ENCODE measurements at places on chromosomes 1 and 21.
A peak's percentile ranks its signal among the peaks of the same experiment; 100 is the strongest.

DNA sequence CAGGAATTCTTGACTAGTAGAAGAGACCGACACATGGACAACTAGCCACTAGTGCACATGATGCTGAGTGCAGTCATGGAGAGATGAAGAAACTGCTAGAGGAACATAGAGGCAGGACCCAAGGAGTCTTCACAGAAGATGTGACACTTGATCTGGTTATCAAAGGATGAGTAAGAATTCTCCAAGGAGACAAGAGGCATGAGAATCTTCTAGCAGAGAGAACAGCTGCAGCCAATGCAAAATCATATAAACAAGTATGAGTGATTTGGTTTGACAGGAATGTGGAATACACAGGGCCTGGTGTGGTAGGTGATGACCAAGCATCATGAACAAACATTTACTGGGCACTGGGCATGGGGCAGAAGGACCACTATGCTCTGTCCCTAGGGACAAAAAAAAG, 140.9 kb upstream of the CTTNBP2NL start:
- DNase-seq: peak; percentile 49

- DNase-seq: peak; percentile 97
Measured at GRCh38 chr1:1360506-1361169, 2.3 kb upstream of the MXRA8 start.

- peak; percentile 59 for DNase-seq
Measured at GRCh38 chr1:39086386-39086785, 60.2 kb downstream of the NDUFS5 start.

GRCh38 chr1:25804964-25805862, 5.2 kb downstream of the SELENON start:
- DNase-seq: no peak

DNA sequence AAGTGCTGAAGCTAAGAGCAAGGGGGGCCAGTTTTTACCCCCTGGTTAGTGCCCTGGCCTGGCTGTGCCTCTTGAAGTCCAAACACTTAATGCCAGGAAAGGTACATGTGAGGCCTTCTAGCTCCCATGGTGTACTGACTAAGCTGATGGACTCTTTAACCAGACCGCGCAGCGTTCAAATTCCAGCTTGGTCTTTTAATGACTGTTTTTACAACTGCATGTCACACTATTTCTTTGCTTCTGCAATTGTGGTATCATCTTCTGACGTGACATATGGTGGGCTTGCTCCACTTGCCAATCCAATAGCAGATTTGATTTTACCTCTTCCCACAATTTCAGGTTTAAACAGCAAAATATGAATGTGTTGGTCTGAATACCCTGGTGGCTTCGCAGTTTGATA, 197.3 kb downstream of the HUNK start:
- DNase-seq: no peak

DNA sequence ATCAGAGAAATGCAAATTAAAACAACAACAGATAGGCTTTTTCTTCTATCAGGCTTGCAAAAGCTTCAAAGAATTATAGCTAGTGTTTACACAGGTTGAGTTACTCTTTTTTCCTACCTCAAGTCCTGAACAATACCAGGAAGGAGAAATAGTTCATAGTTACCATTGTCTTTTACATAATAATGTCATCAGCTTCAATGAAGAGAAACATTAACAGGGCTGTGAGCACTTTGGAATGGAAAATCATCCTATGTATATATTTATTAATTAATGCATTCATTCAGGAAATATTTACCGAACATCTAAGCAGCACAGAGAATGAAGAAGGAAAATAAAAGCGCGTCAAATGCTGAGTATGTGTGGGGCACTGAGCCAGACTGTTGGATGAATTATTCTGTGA, 197.3 kb downstream of the ZBTB18 start:
- DNase-seq: no peak

GRCh38 chr1:159005161-159005560, 4.5 kb upstream of the IFI16 start:
- DNase-seq: no peak

- DNase-seq: no peak
Measured at GRCh38 chr1:9586147-9586766, 2.5 kb upstream of the TMEM201 start.

- DNase-seq: peak; percentile 71
Measured at GRCh38 chr1:186465946-186466345, 5.0 kb upstream of the PDC start.

GRCh38 chr1:7783826-7784491, at the start of gene PER3:
Gene PER3, plus strand, starts transcription at chr1:7784291. Its CDS starts 587 bp downstream, at chr1:7784878.
- DNase-seq: peak; percentile 96

DNA sequence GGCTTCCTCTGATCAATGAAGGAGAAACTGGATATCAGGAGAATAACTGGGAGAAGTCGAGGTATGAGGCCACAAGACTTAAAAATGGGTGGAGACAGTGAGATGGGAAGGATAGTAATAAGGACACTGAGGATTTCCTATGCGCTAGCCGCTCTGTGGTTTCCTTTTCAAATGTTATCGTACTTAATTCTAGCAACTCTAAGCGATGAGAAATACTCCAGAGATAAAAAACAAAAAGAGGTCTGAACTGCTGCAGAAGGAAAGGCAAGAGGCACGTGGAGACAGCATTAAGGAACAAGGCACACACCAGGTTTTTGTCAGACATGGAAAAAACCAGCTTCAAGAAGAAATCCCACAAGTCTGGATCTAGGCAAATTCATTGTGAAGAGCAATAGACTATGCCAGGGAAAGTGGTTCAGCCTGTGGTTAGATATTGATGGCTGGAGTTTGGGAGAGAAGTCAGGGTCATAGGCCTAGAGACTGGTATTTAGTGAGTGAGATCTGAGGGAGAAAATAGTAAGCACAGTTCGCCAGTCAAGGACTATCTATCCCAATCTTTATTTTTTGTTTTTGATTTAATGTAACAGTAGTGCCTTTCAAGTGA, 5.3 kb downstream of the CLCA2 start:
- DNase-seq: no peak

DNA sequence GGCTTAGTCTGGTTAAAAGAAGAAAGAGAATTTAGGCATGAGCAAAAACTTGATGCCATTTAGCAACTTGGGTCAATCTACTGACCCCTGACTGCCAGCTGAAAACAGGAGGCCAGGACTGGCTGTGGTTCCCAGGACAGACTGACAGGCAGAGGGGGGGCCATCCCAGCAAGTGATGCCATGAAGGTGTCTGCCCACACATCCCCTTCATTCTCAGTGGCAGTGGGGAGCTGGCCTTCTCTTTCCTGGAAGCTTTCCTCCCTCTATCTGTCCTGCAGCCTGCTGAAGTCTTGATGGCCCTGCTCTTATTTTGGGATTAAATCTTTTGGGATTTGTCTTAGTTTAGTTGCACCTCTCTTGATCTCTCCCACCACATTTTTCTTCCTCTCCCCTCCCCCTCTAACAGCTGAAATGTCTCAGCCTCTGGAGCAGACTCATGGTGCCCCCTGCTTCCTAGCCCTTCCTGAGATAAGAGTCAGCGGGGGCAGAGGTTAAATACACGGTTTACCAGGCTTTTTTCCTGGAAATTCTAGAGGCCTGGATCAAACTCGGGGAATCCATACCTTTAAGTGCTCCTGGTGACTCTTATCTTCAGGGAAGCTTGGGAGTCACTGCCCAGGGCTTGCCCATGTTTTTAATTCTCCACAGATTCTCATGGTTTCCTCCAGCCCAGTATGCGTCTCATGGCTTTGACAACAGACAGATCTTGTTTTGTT, 99.5 kb upstream of the TSPAN2 start:
- DNase-seq: no peak

- DNase-seq: no peak
Measured at GRCh38 chr1:81877940-81878339, 77.2 kb downstream of the ADGRL2 start.

DNA sequence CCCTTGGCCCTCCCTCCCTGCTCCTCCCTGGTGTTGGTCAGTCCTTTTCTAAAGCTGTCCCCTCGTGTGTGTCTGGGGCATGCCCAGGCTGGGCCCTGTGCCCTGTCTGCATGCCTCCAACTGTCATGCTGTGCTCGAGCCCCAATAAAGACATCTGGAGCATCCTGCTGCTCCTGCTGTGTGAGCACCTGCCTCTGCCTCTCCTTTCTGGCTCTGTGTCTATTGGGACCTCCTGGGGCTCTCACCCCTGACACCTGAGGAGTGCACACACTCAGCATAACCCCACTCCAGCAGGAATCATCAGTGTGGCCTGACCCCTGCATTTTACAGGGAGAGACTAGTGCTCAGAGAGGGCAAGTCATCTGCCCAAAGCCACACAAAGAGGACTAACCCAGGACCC, 23.7 kb downstream of the KCNC4 start:
- no peak for DNase-seq

DNA sequence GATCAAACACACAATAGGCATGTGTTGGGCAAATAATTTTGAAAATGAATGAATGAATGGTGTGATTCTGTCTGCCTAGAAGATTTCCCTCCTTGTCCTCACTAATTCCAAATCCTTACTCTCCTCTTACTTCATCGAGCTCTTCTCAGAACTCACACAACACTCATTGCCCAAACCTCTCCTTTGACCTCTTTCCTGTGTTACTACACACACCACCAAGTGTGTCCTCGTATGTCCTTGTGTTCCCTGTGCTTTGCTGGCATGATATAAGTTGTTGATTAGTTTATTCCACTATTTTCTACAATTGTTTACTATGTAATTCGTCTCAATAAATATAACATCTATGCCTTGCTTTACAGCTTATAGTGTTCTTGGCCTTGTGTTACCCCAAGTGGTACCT, 41.4 kb upstream of the GALNT2 start:
- no peak for DNase-seq

DNA sequence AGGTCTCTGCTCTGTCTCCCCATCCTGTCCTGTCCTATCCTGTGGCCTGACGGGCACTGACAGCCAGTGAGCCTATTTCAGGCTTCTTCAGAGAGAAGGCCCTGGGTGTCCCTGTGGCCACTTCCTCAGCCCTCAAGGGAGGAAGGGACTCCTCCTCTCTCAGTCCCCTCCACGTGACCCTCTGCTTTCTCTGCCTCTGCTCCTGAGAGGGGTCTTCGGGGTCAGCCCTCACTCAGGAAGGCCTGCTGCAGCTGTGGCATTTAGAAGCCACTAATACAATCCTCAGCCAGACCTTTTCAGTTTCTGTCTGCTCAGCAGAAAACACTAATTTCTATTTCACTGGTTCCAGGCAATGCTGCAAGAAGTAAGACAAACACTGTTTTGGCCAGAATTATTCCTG, 43.6 kb upstream of the ETV3 start:
- no peak for DNase-seq

DNA sequence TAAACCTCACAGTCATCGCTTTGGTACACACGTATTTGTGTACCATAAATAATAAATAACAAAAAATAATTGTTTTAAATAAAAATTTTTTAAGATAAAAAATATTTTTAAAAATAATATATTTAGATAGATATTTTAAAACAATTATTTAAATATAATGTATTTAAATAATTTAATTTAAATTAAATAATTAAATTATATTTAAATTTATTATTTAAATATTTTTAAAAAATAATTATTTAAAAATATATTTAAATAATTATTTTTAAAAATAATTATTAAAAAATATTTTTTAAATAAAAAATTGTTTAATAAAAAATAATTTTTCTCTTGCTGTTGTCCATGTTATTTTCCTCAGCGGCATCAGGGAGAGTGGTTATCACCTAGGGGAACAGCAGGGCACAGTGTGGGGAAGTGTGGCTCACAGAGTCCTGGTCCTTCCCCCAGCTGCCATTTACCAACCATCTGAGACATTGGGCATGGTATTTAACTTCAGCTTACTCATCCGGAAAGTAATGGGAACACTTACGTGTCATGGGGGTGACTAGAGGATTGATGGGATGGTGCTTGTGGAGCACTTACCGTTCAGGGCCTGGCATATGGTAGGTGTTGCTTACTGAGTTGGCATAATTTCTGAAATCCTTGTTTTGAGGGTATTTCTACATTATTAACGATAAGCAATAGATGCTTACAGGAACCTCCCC, 92.9 kb upstream of the TSPAN2 start:
- DNase-seq: peak; percentile 50

- DNase-seq: no peak
Measured at GRCh38 chr1:14704846-14705245, 106.4 kb downstream of the KAZN start.

Data from fibroblast of skin of back (primary cell).